ENCODE measurements at places on chromosomes 6 and 20. TPM values are rescaled to one million over a fixed set of nuclear protein-coding genes. Genes with fewer than 3 reads are reported as not detected.
A peak's percentile ranks its signal among the peaks of the same experiment; 100 is the strongest.

- no peak for DNase-seq
Observed at GRCh38 chr6:106804346-106805335, 169.9 kb downstream of the CD24 start.

The TRAPPC3L gene
- total RNA-seq, result not detected

DNA sequence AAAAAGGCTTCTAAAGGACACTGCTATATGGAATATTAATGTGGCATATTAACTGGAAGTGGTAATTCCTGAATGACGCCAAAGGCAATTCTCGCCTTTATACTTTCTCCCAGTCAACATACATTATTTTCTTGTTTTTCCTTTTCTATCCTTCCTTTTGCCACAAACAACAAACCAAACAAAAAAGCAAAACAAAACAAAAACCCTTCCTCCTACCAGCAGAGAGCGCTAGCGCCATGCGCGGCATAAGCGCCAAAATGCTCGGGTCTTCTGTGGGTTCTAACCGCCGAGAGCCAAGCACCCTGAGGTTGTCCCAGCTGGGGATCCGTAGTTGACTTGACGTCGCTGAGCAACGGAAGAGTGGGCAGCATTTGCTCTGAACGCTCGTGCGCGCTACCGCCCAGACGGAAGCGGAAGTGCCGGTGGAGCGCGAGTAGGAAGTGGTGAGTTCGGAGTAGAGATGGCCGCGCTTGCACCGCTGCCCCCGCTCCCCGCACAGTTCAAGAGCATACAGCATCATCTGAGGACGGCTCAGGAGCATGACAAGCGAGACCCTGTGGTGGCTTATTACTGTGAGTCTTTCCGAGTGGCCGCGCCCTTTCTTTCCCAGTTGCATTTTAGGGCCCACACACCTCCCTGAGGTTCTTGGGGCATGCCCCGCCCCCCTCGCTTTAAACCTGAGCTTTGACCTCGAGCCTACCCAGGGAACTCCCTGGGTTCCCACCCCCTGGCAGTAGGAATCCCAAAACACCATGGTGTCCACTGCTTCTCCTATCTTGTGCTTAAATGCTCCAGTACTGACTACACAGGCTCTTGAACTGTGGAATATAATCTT is at the start of the genes NMBR and VTA1:
Gene NMBR (minus strand): TSS at position 295 of the 835 bp plus-strand sequence. CDS start 58,464 bp downstream, outside the sequence.
Gene VTA1 (plus strand): TSS at position 436 of the 835 bp plus-strand sequence. CDS start 25 bp downstream, at position 461.
- DNase-seq, result peak; percentile 96

- DNase-seq, result no peak
Observed at GRCh38 chr6:142820338-142821051, 124.5 kb downstream of the HIVEP2 start.

DNA sequence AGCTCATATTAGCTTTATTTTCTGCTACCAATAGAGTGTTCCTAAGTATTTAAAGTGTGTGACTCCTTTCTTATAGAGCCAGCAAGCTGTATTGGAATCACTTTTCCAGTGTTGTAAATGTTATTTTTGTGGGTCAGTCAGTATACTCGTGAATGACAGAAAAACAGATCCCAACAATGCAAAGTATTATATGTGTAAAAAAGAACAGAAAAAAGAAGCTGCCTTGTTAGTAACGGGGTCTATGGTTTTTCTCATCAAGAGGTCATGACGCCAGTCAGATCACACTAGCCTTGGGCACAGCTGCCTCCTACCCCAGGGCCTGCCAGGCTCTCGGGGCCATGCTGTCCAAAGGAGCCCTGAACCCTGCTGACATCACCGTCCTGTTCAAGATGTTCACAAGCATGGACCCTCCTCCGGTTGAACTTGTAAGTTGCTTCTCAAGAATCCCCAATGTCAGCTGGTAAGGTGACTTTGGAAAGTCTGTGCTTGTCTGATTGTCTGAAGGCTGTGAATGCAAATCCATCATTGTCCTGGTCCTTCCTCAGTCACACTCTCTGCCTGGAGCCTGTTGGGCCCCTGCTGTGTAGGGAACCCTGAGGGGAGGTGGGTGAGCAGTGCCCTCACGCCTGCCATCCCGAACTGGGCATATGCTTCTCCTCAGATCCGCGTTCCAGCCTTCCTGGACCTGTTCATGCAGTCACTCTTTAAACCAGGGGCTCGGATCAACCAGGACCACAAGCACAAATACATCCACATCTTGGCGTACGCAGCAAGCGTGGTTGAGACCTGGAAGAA is 9.8 kb downstream of the NELFCD start:
- DNase-seq, result no peak

Measured in T-cell (primary cell).